ENCODE measurements at places on chromosomes 4 and X. TPM values are rescaled to one million over a fixed set of nuclear protein-coding genes. Genes with fewer than 3 reads are reported as not detected.

DNA sequence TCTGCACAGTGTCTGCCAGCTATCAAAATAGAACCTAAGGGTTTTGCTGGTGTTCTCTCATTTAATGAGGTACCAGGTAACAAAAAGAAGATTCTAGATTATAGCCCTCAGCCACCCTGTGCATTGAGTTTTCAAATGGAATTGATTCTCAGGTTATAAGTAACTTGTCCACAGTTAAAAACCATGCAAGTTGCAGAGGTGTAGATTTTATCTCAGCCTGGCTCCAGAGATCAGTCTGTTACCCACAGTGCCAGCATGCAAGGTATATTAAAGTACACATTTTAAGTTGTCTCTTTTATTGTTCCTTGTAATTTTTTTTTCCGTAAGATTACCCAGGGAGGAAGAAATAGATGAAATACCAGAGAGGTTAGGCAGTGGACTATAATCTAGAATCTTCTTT is 59.7 kb downstream of the RAPGEF2 start:
- no peak for DNase-seq

- DNase-seq: no peak
Measured at GRCh38 chr4:74545448-74545847, 100.5 kb downstream of the AREG start.

SLC49A3 gene
- 8.8 TPM for total RNA-seq

MXRA5 gene
- total RNA-seq: 1.7 TPM

DNA sequence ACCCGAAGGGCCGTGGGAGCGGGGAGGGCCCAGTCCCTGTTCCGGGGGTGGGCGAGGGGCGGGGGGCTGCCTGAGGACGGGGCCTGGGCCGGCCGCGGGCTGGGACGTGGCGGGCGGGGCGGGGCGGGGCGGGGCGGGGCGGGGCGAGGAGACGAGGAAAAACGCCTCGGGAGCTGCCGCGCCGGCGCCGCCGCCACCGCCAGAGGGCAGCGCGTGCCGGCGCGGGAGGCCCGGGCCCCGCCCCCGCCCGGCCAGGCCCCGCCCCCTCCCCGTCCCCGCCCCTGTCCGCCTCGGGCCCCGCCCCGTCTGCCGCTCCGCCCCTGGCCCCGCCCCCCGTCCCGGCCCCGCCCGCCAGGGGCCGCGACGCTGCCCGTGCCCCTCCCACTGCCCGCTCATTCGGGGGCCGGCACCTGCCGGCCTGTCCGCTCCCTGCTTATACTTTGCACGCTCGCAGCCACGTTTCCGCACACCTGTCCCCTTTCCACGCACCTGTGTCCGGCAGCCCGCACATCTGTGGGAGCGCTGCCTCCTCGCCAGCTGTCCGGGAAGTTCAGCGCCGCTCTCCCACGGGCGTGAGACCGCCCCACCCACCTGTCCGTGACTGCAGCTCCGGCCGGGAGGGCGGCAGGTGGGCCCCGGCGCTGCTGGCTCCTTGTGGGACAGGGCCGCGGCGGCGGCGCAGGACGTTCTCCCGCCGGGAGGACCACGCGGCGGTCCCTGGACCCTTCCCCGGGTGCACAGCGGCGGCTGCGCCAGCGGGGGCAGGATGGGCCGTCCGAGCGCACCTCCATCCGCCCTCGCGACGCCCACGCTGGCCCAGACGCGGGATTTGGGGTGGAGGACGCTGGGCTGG is 1.7 kb upstream of the FGFRL1 start:
- DNase-seq: peak; percentile 84

EDA gene
- total RNA-seq: 10.5 TPM

DNA sequence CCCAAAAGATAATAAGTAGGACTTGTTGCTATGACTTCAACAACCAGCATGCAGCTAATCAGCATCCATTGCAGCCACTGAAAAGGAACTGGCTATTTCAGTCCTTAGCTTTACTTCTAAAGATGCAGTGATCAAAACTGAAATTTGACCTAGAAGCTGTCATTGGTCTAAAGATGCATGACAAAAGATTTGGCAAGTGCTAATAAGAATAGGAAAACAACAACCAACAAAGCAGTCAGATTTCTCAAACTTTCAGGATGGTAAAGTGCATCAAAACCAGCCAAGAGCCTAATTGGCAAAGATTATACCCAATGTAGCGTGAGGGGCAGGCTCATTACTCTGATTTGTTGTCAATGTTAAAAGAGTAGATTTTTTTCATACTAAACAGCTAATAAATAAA is 77.1 kb upstream of the WDR17 start:
- DNase-seq: no peak
